ENCODE measurements at places on chromosomes 16 and 17.

- no peak for DNase-seq
Measured at GRCh38 chr17:63503341-63503705, 19.8 kb upstream of the KCNH6 start.

GRCh38 chr17:48162946-48163506 lies 55.5 kb downstream of the SNX11 start:
- no peak for DNase-seq

- DNase-seq: peak; percentile 16
Measured at GRCh38 chr17:34171245-34171818, 83.8 kb upstream of the CCL2 start.

- no peak for DNase-seq
Measured at GRCh38 chr16:14392960-14393359, 237.1 kb downstream of the PARN start.

GRCh38 chr16:12584488-12585233 lies 219.0 kb downstream of the CPPED1 start:
- no peak for DNase-seq

DNA sequence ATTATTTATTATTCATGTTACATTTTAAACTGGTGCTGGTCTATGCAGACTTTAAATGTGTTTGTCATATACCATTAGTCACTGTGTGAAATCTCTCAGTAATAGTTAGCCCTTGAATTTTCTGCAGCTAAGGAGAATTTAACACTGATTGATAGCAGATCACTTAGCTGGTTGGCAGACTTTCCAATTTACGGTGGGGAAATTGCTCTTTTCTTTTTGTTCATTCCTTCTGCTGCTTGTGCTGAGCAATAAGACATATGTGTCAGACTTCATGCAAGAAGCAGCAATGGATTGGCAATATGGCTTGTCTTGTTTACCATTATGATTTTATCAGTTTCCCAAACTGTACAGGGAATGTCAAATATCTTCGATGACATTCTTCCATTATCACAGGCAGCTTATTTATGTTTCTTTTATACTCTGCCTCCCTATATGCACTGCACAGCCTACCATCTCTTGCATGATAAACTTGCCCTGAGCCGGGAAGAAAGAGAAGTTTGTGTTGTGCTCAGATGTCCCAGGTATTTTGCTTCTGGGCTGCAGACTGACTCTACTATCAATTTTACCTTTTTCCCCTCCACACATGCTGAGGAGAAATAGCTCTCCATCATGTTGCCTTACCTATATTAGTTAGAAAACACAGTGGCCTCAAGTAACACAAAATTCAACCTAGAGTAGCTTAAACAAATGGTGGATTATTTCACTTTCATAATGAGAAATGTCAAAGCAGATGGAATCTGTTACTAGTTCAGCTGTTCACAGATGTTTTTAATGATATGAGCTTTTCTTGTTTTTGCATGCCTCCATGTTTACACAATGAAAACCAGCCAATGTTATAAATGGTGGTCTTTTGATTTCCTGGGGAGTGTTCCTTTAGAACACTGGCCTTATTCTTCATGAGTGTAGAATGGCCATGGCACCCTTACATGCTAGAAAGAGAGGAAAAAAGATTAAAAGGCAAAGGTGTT lies 968.1 kb upstream of the GOT2 start:
- no peak for DNase-seq

DNA sequence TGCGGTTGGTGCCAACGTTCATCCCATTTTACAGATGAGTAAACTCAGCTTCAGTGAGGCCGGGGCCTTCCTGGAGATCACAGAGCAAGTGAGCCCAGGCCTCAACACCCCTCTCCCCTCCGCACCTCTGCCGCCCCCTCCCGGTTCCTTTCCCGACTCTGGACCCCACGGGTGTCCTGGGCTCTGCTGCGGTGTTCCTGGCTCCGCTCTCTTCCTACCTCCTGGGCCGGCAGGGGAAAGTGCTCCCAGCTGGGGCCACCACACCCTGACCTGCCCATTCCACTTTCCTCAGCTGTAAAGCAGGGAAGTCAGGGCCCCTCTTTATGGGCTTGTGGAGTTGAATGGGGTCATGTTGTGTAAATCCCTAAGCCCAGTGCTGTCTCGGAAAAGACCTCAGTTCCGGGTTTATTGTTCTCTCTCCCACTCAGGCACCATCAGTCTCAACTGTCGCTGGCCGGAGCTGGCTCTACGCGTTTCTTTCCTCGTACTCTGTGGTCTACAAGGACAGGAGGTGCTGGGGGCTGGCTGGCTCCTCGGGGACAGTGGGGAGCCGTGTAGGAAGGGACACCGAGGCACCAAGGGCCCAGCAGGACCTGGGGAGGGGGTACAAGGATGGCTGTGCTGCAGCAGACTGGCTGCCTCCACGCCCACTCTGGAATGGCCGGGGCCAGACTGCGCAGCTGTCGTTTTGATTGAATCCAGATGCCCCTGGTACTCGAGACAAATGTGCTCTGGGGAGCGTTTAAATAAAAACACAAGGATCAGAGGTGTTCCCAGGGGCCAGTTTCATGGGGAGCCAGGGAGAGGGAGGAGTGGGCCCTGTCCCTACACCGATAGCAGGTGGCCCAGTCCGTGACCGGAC lies 21.7 kb upstream of the ACSF3 start:
- DNase-seq: no peak

DNA sequence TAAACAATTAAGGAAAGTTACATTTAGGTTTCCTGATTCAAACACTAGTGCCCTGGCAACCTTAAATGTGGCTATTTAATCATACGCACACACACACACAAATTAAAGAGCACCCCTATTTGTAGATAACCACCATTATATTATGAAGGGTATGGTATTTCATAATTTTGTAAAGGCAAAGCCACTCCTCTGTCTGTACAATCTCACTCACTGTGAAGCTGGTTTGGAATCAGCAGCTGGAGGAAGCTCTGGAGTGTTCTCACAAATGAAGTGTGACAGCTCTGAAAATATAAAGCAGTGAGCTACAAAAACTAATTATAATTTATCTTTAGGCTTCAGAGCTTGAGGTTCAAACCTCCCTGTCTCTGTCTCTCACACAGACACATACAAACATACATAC lies 57.9 kb upstream of the KCNJ16 start:
- DNase-seq: no peak

DNA sequence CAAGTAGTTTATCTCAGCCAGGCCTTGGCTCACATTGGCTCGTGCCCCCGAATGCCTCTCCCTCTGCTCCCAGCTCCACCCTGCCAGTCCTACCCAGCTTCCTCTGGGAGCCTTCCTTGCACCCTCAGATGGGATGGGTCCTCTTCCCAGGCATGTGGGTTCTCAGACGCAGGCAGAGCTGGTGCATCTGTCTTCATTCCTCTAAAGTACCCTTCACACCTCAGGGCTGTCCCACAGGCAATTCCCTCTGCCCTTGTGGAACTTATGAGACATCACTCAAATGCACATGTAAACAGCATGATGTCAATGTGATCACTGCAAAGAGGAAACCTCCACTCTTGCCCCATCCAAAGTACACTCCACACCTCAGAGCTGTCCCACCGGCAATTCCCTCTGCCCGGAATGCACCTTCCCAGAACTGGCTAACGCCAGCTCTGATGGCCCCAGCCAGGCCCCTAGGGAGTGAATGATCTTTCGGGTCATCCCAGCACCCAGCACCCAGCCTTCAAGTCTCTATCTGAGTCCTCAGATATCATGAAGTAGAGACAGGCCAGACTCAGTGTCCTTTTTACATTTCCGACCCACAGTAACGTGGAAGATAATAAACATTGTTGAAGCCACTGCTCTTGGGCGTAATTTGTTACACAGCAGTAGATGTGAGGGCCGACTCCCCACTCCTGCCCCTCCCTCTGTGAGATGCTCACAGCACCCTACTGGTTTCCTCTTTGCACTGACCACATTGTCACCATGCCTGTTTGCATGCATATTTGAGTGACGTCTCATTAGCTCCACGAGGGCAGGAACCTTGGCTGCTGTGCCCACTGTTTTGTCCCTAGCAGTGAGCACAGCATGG lies 85.4 kb downstream of the N4BP1 start:
- no peak for DNase-seq

DNA sequence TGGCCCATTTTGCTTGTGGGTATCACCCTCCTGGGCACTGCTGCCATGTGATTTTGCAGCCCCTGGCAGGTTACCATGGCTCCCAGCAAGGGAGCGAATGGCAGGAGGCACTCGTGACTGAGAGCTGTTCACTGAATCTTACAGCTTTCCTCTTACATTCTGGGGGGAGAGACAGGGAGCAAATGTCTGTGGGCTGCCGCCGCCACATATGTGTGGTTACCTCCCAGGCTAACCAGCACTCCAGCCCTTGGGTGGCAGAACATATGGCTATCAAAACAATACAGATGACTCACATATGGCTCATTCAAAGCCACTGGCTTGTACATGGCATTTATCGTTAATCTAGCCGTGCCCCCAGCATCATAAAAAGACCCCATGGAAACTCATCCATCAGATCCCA lies 19.8 kb downstream of the GTF3C1 start:
- no peak for DNase-seq

Data from central memory CD4-positive, alpha-beta T cell (primary cell).